ENCODE measurements at places on chromosomes 3 and 15.

GRCh38 chr15:57220205-57220604, 156.1 kb upstream of the CGNL1 start:
- no peaks in the 10 kb centered on the region for H3K36me3 ChIP-seq
- no peaks in the 10 kb centered on the region for H3K27me3 ChIP-seq

DNA sequence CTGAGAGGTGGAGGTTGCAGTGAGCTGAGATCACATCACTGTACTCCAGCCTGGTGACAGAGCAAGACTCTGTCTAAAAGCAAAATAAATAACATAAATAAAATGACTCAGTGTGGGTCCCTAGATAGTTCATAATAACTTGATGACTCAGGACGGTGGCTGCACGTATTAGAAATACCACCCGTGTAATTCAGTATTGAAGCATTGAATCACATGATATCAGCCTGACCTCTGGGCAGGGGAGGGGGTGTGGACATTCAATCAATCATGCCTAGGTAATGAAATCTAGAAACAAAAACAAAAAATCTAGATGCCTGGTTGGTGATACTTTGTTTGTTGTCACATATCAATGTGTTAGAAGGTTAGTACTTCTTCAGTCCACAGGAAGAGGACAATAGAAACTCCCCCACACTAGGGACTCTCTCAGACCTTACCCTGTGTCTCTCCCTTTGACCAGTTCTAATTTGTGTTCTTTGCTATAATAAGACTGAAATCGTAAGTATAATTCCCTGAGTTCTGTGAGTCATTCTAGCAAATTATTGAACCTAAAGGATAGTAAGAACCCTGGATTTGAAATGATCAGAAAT, 177.3 kb downstream of the GAP43 start:
- peaks cover 2% of the 10 kb centered on the region for H3K36me3 ChIP-seq
- DNase-seq: no peak
- peaks cover 66% of the 10 kb centered on the region for H3K27me3 ChIP-seq
- no peak overlapping the region for H3K27ac ChIP-seq
- no peak overlapping the region for H3K4me3 ChIP-seq

- H3K36me3 ChIP-seq: no peaks in the 10 kb centered on the region
- DNase-seq: no peak
- no peak overlapping the region for H3K27ac ChIP-seq
- no peak overlapping the region for H3K4me3 ChIP-seq
- no peaks in the 10 kb centered on the region for H3K27me3 ChIP-seq
These were observed 514.2 kb upstream of the BCHE start for GRCh38 chr3:166351461-166351860.

- peaks cover 5% of the 10 kb centered on the region for H3K4me1 ChIP-seq
- no peak overlapping the region for H3K4me3 ChIP-seq
- H3K27me3 ChIP-seq: no peaks in the 10 kb centered on the region
- DNase-seq: no peak
- H3K27ac ChIP-seq: no peak overlapping the region
- peaks cover 6% of the 10 kb centered on the region for H3K36me3 ChIP-seq
These were observed 36.0 kb downstream of the GNB5 start for GRCh38 chr15:52154896-52155865.

DNA sequence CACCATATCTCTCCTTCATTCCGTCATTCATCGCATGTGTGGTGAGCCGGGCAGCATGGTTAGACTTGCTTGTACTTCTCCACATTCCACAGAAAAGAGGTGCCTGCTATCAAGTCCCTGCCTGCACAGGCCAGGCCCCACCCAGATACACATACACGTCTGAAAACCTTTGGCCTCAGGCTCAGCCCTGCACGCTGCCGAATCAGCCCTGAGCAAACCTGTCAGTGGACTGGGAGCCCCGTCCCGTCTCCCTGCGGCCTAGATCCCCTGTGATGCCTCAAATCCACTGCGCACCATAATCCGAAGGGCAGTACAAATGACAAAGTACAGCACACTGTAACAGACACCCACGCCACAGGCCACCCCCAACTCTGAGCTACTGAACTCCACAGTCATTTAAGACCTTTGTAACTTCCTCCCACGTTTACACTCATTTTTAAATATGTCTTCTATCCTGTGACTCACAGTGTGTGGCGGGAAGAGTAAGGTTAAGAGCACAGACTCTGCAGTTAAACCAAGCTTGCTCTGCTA, 67.1 kb downstream of the MB21D2 start:
- no peaks in the 10 kb centered on the region for H3K27me3 ChIP-seq
- H3K4me3 ChIP-seq: peak overlapping the region; percentile 52
- peak overlapping the region; percentile 44 for H3K27ac ChIP-seq
- no peak for DNase-seq
- no peaks in the 10 kb centered on the region for H3K36me3 ChIP-seq
- H3K4me1 ChIP-seq: peaks cover 46% of the 10 kb centered on the region

GRCh38 chr3:129974833-129975704, 549 bp downstream of the TRH start:
- peaks cover 7% of the 10 kb centered on the region for H3K36me3 ChIP-seq
- H3K27ac ChIP-seq: no peak overlapping the region
- H3K27me3 ChIP-seq: peaks cover 75% of the 10 kb centered on the region
- H3K4me3 ChIP-seq: peak overlapping the region; percentile 87
- no peak for DNase-seq

- no peaks in the 10 kb centered on the region for H3K27me3 ChIP-seq
- peaks cover 2% of the 10 kb centered on the region for H3K4me1 ChIP-seq
- H3K4me3 ChIP-seq: no peak overlapping the region
- H3K36me3 ChIP-seq: no peaks in the 10 kb centered on the region
- DNase-seq: no peak
- H3K27ac ChIP-seq: no peak overlapping the region
These were observed 97.4 kb downstream of the LRRK1 start for GRCh38 chr15:101016581-101016980.

- peaks cover 7% of the 10 kb centered on the region for H3K36me3 ChIP-seq
- no peak overlapping the region for H3K27ac ChIP-seq
- no peaks in the 10 kb centered on the region for H3K27me3 ChIP-seq
- H3K4me3 ChIP-seq: no peak overlapping the region
- no peak for DNase-seq
These were observed 54.4 kb downstream of the C3orf80 start for GRCh38 chr3:160279657-160280056.

GRCh38 chr15:63339006-63339766, 42.5 kb downstream of the CA12 start:
- peaks cover 32% of the 10 kb centered on the region for H3K27me3 ChIP-seq
- no peak overlapping the region for H3K27ac ChIP-seq
- no peak overlapping the region for H3K4me3 ChIP-seq
- H3K36me3 ChIP-seq: no peaks in the 10 kb centered on the region

GRCh38 chr3:41247055-41248004, 48.0 kb downstream of the CTNNB1 start:
- peaks cover 2% of the 10 kb centered on the region for H3K36me3 ChIP-seq
- H3K27me3 ChIP-seq: no peaks in the 10 kb centered on the region
- H3K4me3 ChIP-seq: no peak overlapping the region
- DNase-seq: no peak
- no peak overlapping the region for H3K27ac ChIP-seq
- H3K4me1 ChIP-seq: peaks cover 4% of the 10 kb centered on the region

DNA sequence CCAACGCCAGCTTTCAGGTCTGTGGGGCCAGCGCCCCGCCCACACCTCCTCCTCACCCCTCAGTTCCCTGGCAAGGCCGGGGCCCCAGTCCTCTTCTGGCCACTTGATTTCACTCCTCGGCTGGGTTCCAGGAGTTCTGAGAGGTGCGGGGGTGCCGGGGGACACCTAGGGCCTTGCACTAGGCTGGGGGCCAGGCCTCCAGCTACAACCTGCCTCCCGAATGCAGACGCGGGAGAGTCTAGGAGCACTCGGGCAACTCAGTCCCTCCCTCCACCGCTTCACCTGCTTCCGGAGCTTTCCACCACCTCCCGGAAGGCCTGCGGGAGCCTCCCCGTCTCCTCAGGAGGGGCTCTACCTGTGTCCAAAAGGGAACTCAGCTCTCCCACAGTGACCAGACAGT, 35.6 kb downstream of the TNK2 start:
- no peak for DNase-seq
- H3K4me1 ChIP-seq: peaks cover 9% of the 10 kb centered on the region
- no peaks in the 10 kb centered on the region for H3K36me3 ChIP-seq
- no peak overlapping the region for H3K27ac ChIP-seq
- H3K27me3 ChIP-seq: no peaks in the 10 kb centered on the region
- H3K4me3 ChIP-seq: no peak overlapping the region

GRCh38 chr3:5227812-5228211, 40.3 kb downstream of the EDEM1 start:
- no peak overlapping the region for H3K4me3 ChIP-seq
- H3K36me3 ChIP-seq: no peaks in the 10 kb centered on the region
- no peak for DNase-seq

GRCh38 chr15:87757084-87757483, 499.5 kb downstream of the NTRK3 start:
- H3K4me1 ChIP-seq: peaks cover 7% of the 10 kb centered on the region
- peaks cover 2% of the 10 kb centered on the region for H3K36me3 ChIP-seq
- peaks cover 5% of the 10 kb centered on the region for H3K27me3 ChIP-seq
- no peak for DNase-seq

DNA sequence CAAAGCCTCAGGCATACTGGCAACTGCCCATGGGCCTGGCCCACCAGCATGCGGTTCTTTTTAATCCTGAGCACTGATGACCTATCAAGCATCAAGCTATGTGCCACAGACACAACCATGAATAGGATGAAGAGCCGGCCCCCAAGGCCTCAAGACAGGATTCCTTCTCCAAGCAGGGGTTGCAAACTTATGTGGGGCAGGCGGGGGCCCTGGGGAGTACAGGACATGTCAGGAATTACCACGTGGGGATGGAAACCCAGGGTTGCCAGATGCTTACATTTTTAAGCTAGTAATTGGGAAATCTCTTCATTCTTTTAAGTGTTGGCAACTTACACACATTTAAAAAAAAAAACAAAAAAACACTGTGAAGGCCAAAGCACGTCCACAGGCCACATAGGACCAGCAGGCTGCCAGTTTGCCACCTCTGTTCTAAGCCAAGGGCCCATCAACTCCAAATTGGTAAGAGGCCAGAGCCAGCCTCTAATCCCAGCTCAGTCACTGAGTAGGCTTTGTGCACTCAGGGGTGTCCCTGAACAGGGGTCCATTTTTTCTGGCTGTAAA, 32.8 kb downstream of the BDH1 start:
- H3K27me3 ChIP-seq: no peaks in the 10 kb centered on the region
- H3K27ac ChIP-seq: no peak overlapping the region
- no peak overlapping the region for H3K4me3 ChIP-seq
- peaks cover 13% of the 10 kb centered on the region for H3K4me1 ChIP-seq
- peaks cover 4% of the 10 kb centered on the region for H3K36me3 ChIP-seq
- DNase-seq: no peak

DNA sequence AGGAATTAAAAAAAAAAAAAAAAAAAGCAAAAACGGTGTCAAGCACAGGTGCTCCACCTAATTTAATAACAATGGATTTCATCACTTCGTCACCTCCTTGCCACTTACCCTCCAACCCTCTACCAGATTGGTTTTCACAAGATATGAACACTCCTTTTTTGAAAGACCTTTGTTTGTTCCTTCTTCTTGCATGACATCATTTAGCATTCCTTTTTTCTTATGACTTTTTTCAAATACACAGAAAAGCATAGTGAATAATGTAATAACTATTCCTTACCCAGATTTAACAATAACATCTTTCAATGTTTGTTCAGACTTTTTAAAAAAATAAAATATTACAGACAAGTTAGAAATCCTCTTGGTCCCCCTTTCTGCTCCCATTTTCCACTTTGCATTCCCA, 16.3 kb downstream of the COL6A6 start:
- peaks cover 9% of the 10 kb centered on the region for H3K36me3 ChIP-seq
- no peak overlapping the region for H3K4me3 ChIP-seq
- H3K4me1 ChIP-seq: peaks cover 9% of the 10 kb centered on the region
- DNase-seq: no peak

DNA sequence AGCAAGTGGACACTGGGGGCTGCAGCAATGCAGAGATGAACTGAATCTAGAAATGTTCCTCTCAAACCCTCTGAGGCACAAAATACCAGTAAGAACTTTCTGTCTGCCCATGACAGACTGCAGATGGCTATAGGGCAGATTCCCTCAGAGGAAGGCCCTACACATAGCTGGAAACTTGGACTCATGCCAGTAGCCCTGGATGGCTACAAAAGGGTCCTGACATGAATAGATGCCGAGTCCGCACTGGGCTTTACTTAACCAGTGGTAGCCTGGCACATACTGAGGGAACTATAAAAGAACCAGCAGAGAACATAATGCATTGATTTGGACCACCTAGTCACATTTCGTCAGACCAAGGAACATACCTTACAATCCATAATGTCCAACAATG, 66.7 kb downstream of the C3orf80 start:
- H3K27ac ChIP-seq: no peak overlapping the region
- H3K4me3 ChIP-seq: no peak overlapping the region
- no peaks in the 10 kb centered on the region for H3K27me3 ChIP-seq
- no peaks in the 10 kb centered on the region for H3K4me1 ChIP-seq

GRCh38 chr3:2714834-2715233, 395.3 kb downstream of the IL5RA start:
- H3K27ac ChIP-seq: no peak overlapping the region
- no peak overlapping the region for H3K4me3 ChIP-seq
- no peak for DNase-seq

DNA sequence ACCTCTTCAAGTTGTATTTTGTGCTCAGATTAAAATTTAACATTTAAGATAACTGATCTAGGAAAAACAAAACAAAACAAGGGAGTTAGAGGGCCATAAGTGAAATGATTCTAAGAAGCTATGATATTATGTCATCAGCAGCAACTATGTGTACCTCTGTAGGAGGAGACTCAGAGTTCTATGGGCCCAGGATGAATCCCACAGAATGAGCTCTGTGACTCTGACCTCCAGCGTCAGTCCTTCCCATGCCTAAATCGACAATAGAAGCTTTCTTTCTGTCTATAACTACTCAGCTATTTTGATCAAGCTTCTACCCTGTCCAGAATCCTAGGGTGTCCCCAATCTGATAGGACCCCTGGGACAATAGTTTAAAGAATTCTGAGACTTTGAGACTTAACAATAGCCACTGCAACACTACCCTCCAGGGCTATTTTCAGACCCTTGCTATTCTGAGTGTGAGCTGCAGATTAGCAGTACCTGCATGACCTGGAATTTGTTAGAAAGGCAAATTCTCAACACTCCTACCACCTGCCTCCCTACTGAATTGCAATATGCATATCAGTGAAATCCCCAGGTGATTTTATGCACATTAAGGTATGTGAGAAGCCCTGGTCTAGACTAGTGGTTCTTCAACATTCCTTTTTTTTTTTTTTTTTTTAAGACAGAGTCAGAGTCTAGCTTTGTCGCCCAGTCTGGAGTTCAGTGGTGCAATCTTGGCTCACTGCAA, 66.7 kb downstream of the ARHGAP31 start:
- H3K4me1 ChIP-seq: peaks cover 13% of the 10 kb centered on the region
- no peak overlapping the region for H3K27ac ChIP-seq
- H3K27me3 ChIP-seq: no peaks in the 10 kb centered on the region
- DNase-seq: no peak
- H3K4me3 ChIP-seq: no peak overlapping the region

GRCh38 chr3:54349231-54349652, 226.9 kb downstream of the CACNA2D3 start:
- no peak for DNase-seq
- H3K36me3 ChIP-seq: no peaks in the 10 kb centered on the region
- no peak overlapping the region for H3K4me3 ChIP-seq
- no peaks in the 10 kb centered on the region for H3K4me1 ChIP-seq

- peaks cover 38% of the 10 kb centered on the region for H3K27me3 ChIP-seq
- DNase-seq: no peak
- H3K4me3 ChIP-seq: no peak overlapping the region
These were observed 50.4 kb upstream of the NEO1 start for GRCh38 chr15:73001840-73002239.

GRCh38 chr3:187804745-187805121, 59.5 kb upstream of the BCL6 start:
- no peaks in the 10 kb centered on the region for H3K27me3 ChIP-seq
- no peaks in the 10 kb centered on the region for H3K36me3 ChIP-seq
- H3K4me3 ChIP-seq: no peak overlapping the region
- H3K4me1 ChIP-seq: peaks cover 33% of the 10 kb centered on the region
- H3K27ac ChIP-seq: no peak overlapping the region

GRCh38 chr3:164406281-164406680, 672.0 kb downstream of the SI start:
- no peak for DNase-seq
- H3K36me3 ChIP-seq: no peaks in the 10 kb centered on the region
- no peaks in the 10 kb centered on the region for H3K27me3 ChIP-seq
- H3K4me3 ChIP-seq: no peak overlapping the region
